Fibroblast of skin of left quadriceps (primary cell): ENCODE measurements at places on chromosomes 7 and 10.

DNA sequence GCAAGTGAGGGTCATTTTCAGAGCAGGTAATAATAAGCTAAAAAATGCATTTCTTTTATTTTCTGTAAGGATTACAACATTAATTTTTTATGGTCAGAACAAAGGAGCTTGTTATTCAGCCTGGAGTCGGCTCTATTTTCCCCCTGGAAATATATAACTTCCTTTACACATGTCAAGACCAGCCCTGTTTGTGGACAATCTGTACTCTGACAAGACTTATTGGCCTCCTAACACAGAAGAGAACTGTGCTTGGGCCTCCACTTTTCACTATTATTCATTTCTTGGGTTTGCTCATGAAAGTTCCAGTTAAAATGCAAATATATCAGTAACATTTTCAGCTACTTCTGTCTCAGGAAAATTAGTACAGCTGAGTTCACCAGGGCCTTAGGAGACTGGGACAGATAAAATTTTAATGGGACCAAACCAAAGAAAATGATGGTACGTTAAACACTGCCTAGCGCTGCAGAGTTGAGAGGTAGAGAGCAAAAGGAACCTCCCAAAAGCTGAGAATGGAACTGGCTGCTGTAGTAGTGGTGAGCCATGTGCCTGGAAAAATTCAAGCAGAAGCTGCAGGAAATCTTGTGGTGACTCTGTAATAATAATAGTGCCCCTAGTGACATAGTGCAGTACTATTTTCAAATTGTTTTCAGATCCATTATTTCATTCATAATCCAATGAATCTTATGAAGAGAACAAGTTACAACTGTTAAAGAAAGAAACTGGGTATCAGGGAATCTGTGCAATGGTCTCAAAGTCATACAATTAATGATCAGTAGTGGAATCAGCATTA lies 227.2 kb upstream of the KIAA1217 start:
- DNase-seq: no peak

DNA sequence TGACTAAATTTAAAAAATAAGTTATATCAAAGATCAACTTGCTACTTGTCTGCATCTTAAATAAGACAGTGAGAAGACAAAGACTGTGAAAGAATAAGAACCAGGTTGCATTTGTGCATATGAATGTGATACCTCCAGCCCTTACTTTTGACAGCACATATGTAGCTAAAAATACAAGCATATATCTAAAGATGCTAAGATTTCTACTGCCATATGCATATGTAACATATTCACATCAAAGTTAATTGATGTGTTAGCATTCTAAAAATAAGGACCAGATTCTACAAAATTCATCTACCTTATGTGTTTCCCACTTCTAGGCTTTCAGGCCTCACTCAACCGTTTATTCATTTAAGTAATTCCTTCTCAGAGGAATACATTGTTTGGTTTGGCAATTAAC lies 1120.3 kb upstream of the LRRTM3 start:
- DNase-seq: no peak

GRCh38 chr10:14570800-14571199 lies 203.9 kb downstream of the FAM107B start:
- no peak for DNase-seq

DNA sequence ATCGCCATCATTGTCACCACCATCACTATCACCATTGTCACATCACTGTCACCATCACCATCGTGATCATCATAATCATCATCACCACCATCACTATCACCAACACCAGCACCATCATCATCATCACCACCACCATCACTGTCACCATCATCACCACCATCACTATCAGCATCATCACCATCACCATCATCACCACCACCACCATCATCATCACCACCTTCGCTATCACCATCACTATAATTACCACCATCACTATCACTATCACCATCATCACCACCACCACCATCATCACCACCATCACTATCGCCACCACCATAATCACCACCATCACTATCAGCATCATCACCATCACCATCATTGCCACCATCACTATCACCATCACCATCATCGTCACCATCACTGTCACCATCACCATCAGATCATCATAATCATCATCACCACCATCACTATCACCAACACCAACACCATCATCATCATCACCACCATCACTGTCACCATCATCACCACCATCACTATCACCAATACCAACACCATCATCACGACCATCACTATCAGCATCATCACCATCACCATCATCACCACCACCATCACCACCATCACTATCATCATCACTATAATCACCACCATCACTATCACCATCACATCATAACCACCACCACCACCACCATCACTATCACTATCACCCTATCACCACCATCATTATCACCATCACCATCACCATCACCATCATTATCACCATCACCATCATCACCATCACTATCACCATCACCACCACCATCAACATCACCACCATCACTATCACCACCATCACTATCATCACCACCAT lies 6.0 kb upstream of the GNA12 start:
- DNase-seq: no peak

- DNase-seq: no peak
These were observed 251.2 kb downstream of the PRPF18 start for GRCh38 chr10:13837966-13838365.

- DNase-seq: no peak
These were observed 28.8 kb downstream of the DENND10 start for GRCh38 chr10:119132521-119133345.

- DNase-seq: no peak
These were observed 505.8 kb downstream of the SUGCT start for GRCh38 chr7:40640566-40640965.
